ENCODE measurements at places on chromosomes 12 and 14. TPM values are rescaled to one million over a fixed set of nuclear protein-coding genes. Genes with fewer than 3 reads are reported as not detected.

DNA sequence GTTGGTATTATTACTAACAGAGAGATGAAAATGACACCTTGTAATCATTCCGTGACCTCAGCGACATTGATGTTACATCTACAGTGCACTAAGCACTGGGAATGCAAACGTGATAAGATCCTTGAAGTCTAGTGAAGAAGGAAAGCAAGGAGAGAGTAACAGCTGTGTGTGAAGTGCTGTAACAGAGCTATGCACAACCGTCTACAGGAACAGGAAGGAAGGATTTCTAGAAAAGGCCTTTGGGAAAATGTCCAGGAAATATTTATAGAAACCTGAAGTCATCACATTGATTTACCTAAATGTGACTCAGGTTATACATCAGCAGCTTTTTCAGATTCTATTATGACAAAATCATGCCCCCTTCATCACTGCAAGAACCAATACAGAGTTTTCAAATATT lies 304.2 kb upstream of the AMIGO2 start:
- DNase-seq, result no peak

- DNase-seq, result no peak
Measured at GRCh38 chr12:79665212-79665887, 25.4 kb downstream of the PAWR start.

GRCh38 chr14:74574090-74574433 lies 38.0 kb downstream of the LTBP2 start:
- DNase-seq, result no peak

DNA sequence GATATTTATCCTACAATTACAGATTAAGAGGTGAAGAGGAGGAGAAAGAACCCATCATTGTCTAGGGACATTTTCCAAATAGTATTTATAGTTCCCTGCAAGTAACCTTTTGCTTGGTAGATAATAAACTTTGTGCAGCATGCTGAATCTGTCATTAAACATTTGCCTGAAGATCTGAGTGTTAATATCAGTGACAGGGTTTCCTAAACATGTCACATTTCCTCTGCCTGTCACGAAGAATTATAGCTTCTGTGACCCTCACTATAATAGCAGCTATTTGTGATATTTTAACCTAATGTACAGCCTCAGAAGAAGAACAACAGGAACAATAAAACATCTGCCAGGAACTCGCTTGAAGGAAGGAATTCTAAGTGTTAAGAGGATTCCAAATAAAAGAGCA lies 350.3 kb downstream of the GXYLT1 start:
- no peak for DNase-seq

The CMKLR1 gene
- total RNA-seq, result 20.6 TPM

DNA sequence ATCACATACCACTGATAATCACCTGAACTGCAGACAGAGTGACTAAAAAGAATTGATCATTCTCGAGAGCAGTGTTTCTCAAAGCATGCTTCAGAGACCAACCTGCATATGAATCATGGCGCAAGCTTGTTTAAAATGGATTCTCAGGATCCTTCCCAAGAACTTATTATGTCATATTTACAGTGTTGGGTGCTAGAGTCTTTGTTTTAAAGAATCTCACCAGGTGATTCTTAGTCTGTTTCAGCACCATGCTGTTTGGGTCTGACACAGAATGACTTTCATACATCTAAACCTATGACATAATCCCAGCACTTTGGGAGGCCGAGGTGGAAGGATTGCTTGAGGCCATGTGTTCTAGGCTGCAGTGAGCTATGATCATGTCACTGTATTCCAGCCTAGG lies 31.3 kb upstream of the SSPN start:
- DNase-seq, result no peak

DNA sequence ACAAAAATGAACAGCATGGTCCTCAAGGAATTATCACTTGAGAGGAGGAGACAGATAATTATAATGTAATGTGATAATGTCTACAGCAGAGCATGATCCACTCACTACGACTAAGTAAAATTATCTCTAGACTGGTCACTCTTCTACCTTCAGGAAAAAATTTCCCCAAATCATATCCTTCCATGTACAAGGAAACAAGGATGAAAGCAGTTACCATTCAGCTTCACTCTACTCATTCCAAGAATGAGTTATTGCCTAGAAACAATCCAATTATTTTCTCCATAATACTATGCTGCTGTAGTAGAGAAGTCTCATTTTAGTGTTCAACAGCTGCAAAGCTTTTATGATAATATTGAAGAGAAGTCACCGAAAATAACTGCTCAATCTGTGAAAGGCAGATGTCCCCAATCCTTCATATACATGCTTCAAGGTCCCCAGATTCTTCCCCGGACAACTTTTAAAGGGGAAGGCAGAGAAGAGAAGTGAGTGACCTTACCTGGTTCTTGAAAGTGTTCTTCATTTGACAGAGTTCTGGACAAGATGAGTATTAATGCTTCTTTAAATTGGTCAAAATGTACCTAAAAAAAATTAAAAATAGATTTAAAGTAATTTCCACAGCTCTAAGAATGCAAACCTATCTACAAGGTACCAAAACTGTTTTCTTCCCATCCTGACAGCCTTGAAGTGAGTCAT lies 24.6 kb downstream of the NIN start:
- no peak for DNase-seq

The CLEC4E gene
- 2.6 TPM for total RNA-seq
